ENCODE measurements at places on chromosomes 16 and 17. TPM values are rescaled to one million over a fixed set of nuclear protein-coding genes. Genes with fewer than 3 reads are reported as not detected.

Gene NKD1
- total RNA-seq = 1.1 TPM

Gene CFAP97D1
- total RNA-seq = not detected

DNA sequence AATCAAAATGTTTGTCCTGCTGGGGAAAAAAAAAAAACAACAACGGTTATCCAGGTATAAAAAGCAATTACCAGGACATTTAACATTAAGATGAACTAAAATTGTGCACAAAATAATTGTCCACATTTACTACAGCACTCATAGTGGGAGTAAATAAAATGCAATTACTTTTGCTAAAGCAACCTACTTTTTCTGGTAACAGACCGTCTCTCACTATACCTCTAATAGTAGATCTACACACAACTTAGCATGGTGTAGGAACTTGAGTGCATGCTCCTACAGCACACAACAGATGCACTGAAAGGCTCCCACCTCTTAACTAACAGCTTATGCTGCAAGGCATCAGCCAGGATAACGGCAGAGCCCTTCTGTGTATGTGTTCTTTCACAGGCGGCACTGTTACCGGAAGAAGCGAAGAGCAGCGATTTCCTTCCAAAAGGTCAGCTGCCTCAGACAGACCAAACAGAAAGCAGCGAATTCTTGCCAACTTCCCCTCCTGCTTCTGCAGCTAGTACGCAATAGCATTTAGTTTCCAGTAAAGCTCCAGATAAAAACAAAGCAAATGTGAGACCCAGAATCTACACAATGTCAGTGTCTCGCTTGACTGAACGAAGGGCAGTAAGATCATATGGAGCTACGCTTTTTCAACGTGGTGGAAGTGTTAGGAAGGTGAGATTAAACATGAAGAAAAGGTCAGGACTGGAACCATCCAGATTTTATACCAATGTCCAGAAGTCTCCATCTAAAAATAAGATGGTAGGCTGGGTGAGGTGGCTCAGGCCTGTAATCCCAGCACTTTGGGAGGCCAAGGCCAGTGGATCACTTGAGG, 27.6 kb downstream of the STAT5B start:
- H3K4me1 ChIP-seq = peaks cover 52% of the 10 kb centered on the region
- peaks cover 9% of the 10 kb centered on the region for H3K36me3 ChIP-seq
- peak; percentile 59 for DNase-seq

Gene ZDHHC1
- total RNA-seq = 0.40 TPM

GRCh38 chr17:41520821-41521521, 2.3 kb upstream of the KRT15 start:
- no peak overlapping the region for H3K27ac ChIP-seq
- peaks cover 4% of the 10 kb centered on the region for H3K27me3 ChIP-seq
- H3K36me3 ChIP-seq = no peaks in the 10 kb centered on the region
- DNase-seq = no peak
- no peak overlapping the region for H3K4me3 ChIP-seq
- no peaks in the 10 kb centered on the region for H3K4me1 ChIP-seq

Gene LPO
- total RNA-seq = not detected

GRCh38 chr16:47204736-47205504, 61.2 kb upstream of the NETO2 start:
- no peaks in the 10 kb centered on the region for H3K4me1 ChIP-seq
- H3K27ac ChIP-seq = no peak overlapping the region
- peaks cover 2% of the 10 kb centered on the region for H3K36me3 ChIP-seq
- no peak for DNase-seq
- no peaks in the 10 kb centered on the region for H3K27me3 ChIP-seq
- no peak overlapping the region for H3K4me3 ChIP-seq

GRCh38 chr16:1333149-1333812, at the start of gene BAIAP3:
Gene BAIAP3 (plus strand): TSS chr16:1333645. CDS start chr16:1338550, 4,905 bp downstream.
- peaks cover 32% of the 10 kb centered on the region for H3K27me3 ChIP-seq
- H3K36me3 ChIP-seq = no peaks in the 10 kb centered on the region
- no peak within 1 kb of the TSS for H3K27ac ChIP-seq
- H3K4me1 ChIP-seq = peaks cover 3% of the 10 kb centered on the region
- H3K4me3 ChIP-seq = no peak within 1 kb of the TSS
- peak; percentile 77 for DNase-seq

Gene CTRB1
- total RNA-seq = not detected

GRCh38 chr17:3859940-3860339, 13.9 kb upstream of the NCBP3 start:
- H3K27ac ChIP-seq = no peak overlapping the region
- H3K36me3 ChIP-seq = no peaks in the 10 kb centered on the region
- H3K4me1 ChIP-seq = no peaks in the 10 kb centered on the region
- no peak for DNase-seq
- H3K27me3 ChIP-seq = no peaks in the 10 kb centered on the region

- no peaks in the 10 kb centered on the region for H3K27me3 ChIP-seq
- H3K27ac ChIP-seq = peak overlapping the region; percentile 100
- H3K4me3 ChIP-seq = peak overlapping the region; percentile 99
Measured at GRCh38 chr17:7582396-7583252, 1.0 kb upstream of the MPDU1 start.

- H3K4me1 ChIP-seq = peaks cover 1% of the 10 kb centered on the region
- H3K27ac ChIP-seq = no peak overlapping the region
- H3K4me3 ChIP-seq = no peak overlapping the region
- no peaks in the 10 kb centered on the region for H3K36me3 ChIP-seq
- peaks cover 27% of the 10 kb centered on the region for H3K27me3 ChIP-seq
Measured at GRCh38 chr17:44548376-44549230, 8.7 kb upstream of the FZD2 start.

DNA sequence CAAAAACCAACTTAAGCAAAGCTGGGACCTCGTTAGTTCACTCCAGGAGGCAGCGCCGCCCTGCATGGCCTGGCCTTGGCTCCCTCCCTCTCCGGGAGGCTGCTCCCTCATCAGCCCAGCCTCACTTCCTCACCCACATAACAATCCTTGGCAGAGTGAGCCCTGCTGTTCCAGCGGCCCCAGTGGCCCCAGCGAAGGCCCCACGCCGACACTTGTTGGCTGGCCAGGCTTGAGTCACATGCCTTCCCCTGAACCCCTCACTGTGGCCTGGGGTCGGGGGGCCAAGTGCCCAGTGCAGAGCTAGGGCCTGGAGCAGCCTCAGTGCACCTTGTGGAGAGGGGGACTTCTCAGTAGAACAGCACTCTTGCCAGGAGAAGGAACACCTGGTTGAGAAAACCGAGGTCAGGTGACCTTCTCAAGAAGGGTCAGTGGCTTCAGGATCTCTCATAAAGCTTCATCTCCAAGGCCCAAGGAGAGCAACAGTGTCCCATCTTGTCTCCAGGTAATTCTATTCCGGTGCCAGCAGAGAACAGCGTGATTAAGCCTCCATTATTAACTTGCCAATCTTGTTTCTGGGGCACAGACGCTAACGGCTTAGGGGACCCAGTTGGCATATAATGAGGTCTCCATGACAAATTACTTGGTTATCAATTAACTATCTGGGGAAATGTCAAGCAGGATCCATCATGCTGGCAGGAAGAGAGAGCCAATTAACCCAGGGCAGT, 26.8 kb downstream of the ENDOV start:
- H3K27me3 ChIP-seq = peaks cover 1% of the 10 kb centered on the region
- H3K4me1 ChIP-seq = no peaks in the 10 kb centered on the region
- no peak overlapping the region for H3K4me3 ChIP-seq
- no peak for DNase-seq

DNA sequence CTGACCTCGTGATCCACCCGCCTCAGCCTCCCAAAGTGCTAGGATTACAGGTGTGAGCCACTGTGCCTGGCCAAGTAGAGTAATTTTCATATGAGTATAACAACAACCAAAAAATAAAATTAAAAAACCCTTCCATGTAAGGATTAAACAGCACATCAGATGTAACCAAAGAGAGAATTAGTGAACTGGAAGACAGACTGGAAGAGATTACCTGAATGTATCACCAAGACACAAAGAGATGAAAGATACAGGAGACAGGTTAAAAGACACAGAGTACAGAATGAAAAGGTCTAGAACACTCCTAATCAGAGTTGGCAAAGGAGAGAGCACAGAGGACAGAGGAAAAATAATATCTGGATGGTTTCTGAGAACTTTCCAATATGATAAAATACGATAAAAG, 1.8 kb upstream of the TNK1 start:
- peaks cover 5% of the 10 kb centered on the region for H3K4me1 ChIP-seq
- DNase-seq = no peak
- peaks cover 5% of the 10 kb centered on the region for H3K36me3 ChIP-seq
- no peak overlapping the region for H3K4me3 ChIP-seq

DNA sequence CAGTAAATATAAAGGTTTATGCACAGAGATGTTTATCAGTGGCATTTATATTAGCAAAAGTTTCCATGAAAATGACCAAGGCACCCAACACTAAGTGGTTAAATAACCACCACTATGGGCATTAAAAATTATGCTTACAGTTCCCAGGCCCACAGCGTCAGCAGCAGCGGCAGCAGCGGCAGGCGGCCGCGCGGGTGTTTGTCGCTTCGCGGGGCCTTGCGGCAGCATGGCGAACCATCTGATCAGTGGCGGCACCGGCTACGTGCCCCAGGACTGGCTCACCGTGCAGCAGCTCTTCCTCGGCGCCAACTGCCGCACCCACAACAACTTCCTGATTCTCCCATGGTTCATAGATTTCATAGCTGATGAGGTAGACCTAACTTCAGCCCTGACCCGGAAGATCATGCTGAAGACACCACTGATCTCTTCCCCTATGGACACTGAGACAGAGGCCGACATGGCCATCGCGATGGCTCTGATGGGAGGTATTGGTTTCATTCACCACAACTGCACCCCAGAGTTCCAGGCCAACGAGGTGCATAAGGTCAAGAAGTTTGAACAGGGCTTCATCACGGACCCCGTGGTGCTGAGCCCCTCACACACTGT, 71.0 kb downstream of the GRIN2A start:
- no peak overlapping the region for H3K27ac ChIP-seq
- no peaks in the 10 kb centered on the region for H3K27me3 ChIP-seq
- H3K36me3 ChIP-seq = no peaks in the 10 kb centered on the region
- no peaks in the 10 kb centered on the region for H3K4me1 ChIP-seq

Gene MMP25
- 49.3 TPM for total RNA-seq

- H3K4me1 ChIP-seq = peaks cover 9% of the 10 kb centered on the region
- no peaks in the 10 kb centered on the region for H3K36me3 ChIP-seq
- DNase-seq = peak; percentile 58
Measured at GRCh38 chr16:71426069-71426879, 15.6 kb downstream of the TLE7 start.

DNA sequence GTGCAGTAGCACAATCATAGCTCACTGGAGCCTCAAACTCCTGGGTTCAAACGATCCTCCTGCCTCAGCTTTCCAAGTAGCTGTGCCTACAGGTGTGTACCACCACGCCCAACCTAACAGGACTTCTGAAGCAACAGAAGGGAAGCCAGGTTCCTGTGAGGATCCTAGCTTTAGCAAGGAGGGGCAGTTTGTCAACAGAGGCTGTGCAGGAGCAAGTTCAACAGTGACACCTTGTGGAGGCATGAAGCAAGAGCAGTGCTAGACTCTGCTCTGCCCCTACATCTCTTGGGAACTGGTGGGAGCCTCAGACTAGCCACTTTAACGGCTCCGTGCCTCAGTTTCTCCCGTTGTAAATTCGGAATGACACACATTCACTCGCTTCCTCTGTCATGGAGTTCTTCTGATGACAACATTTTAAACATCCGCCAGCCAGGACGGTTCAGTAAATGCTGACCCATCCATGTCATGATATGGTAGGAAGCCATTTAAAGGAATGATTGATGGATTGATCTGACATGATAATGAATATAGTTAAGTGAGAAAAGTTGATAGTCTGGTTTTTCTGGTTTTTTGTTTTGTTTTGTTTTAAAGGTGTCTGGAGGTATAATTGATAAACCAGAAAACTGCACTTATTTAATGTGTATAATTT, 218.7 kb downstream of the MRTFB start:
- no peaks in the 10 kb centered on the region for H3K27me3 ChIP-seq
- peaks cover 4% of the 10 kb centered on the region for H3K36me3 ChIP-seq
- no peak overlapping the region for H3K27ac ChIP-seq
- H3K4me1 ChIP-seq = peaks cover 5% of the 10 kb centered on the region

DNA sequence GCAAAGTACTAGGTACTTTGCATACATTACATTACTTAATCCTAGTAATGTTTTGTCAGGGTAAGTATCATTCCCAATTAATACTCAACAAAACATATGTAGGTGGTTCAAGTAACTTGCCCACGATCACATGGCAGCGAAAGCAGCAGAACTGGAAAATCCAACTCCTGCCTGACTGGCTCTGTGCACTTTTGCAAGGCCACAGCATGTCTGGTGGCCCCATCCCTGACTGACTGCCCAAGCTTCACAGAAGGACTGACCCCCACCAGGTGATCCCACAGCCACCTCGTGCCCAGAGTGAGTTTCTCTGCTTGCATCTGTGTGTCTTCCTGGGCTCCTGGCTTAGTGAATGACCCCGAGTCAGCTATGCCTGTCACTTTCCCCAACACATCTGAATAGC, 11.4 kb downstream of the CNP start:
- no peak overlapping the region for H3K4me3 ChIP-seq
- no peaks in the 10 kb centered on the region for H3K4me1 ChIP-seq
- H3K36me3 ChIP-seq = peaks cover 38% of the 10 kb centered on the region
- H3K27ac ChIP-seq = no peak overlapping the region
- DNase-seq = peak; percentile 17
- H3K27me3 ChIP-seq = no peaks in the 10 kb centered on the region

DNA sequence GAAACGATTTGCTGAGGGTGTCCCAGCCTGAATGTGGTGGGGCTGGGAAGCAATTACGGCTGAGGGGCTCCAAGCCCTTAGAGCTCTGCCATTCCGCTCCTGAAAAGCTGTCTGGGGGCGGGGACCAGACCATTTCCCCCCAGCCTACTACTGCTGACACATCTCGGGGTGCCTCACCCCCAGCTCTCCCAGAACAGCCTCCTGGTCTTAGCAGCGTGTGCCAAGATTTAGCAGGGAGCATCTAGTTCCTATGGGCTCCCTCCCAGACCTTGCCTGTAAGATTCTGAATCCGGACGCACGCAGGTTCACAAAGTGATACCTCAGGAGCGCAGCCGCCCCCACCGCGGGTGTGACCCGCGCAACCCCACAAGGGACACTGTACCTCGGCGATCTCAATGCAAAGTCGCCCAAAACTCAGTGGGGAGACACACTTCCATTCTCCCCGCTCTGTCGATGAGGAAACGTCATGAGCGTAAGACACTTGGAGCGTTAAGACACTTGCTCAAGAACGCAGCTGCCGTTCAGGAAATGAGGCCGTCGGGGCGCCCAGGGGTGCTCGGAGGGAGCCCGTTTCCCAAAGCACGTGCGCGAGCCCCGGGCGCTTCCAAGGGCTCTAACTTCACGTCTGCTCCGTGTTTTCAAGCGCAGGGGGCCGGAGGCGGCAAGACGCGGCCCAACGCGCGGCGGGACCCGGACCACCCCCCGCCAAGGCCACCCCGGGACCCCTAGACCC, 629 bp downstream of the GEMIN4 start:
- peak; percentile 74 for DNase-seq
- no peaks in the 10 kb centered on the region for H3K27me3 ChIP-seq
- H3K4me3 ChIP-seq = peak overlapping the region; percentile 98
- peaks cover 25% of the 10 kb centered on the region for H3K4me1 ChIP-seq
- peak overlapping the region; percentile 96 for H3K27ac ChIP-seq

- H3K27ac ChIP-seq = peak overlapping the region; percentile 12
- H3K4me3 ChIP-seq = no peak overlapping the region
- H3K27me3 ChIP-seq = no peaks in the 10 kb centered on the region
- H3K36me3 ChIP-seq = peaks cover 29% of the 10 kb centered on the region
Measured at GRCh38 chr17:49730078-49730784, 22.5 kb upstream of the SLC35B1 start.

Measured in activated naive CD8-positive, alpha-beta T cell treated with anti-CD3 and anti-CD28 coated beads, Interleukin-2, amount 10 ng/mL, durations not matched to agents 7 days and 5 days (primary cell).